ENCODE measurements at places on chromosomes 4 and X. TPM values are rescaled to one million over a fixed set of nuclear protein-coding genes. Genes with fewer than 3 reads are reported as not detected.

DNA sequence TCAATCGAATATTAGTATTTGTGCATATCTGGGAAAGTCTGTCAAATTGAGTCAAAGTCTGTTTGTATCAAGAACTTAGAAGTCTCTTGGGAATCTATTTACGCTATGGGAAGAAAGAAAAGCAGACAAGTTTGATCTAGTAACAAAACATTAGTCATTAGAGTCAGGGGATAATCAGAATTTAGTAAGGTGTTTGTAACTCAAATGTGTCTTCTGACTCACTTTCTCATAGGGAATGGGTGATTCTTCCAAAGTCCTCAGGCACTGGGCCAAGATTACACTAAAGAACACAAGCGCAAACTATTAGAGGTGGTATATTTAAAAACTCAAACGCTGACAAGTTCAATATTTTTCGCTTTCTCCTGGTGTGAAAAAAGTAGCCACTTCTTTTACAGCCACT, 926.5 kb downstream of the PDHA2 start:
- no peaks in the 10 kb centered on the region for H3K4me1 ChIP-seq
- no peak for DNase-seq
- no peak overlapping the region for H3K27ac ChIP-seq

GRCh38 chr4:56255820-56256219, 131.5 kb downstream of the AASDH start:
- H3K27ac ChIP-seq, result no peak overlapping the region
- H3K4me3 ChIP-seq, result no peak overlapping the region
- 0 out of 2 replicates have a peak, but pooled peaks cover 2% of the 10 kb centered on the region for H3K4me1 ChIP-seq
- DNase-seq, result no peak

DNA sequence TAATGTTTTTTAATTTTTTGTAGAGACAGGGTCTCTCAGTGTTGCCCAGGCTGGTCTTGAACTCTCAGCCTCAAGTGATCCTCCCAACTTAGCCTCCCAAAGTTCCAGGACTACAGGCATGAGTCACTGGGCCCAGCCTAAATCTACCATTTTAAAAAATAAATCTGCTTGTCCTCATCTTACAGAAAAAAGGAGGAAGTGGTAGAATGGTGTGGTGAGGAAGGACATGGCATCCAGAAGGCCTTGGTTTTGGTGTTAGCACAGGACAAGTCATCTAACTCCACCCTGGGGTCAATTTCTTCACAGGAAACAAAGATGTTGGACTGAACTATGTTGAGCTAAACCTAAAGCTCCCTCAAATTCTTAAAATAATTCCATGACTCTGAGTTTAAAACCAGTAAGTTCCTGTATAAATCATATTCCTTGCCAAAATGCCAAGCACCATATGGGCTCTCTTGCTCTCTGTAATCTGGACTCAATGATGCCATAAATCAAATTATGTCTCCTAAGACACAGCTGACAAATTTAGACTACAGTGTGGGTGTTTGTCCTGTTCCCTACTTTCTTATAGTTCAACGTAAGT, 253.9 kb upstream of the NOCT start:
- H3K4me3 ChIP-seq, result no peak overlapping the region
- DNase-seq, result no peak
- H3K36me3 ChIP-seq, result no peaks in the 10 kb centered on the region
- peaks cover 4% of the 10 kb centered on the region for H3K4me1 ChIP-seq
- no peaks in the 10 kb centered on the region for H3K27me3 ChIP-seq

DNA sequence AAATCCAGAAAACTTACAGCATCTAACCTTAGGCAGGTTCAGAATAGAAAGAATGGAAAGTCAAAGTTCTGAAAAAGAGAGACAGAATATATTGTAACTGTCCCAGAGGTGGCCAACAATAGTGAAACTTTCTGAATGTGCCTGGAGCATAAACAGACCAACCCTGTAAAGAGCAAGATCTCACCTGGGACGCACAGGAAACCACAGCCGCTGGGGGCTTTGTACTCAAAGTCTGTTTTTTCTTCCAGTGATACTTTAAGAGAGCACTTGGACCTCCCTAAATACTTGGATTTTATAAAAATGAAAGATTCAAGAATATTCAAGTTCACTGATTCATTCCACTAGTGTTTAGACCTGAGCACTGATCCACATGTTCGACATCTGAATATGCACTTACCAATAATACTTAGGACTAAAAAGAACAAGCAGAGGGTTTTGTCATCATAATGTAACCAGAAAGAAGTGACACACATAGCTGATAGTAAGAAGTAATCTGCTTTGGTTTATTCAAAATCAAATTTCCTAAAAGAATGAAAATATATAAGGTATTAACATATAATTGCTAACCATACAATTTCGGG, 35.3 kb downstream of the ARAP2 start:
- DNase-seq, result no peak
- H3K27ac ChIP-seq, result no peak overlapping the region
- H3K27me3 ChIP-seq, result no peaks in the 10 kb centered on the region
- no peak overlapping the region for H3K4me3 ChIP-seq

The PDE6B gene
- 4.5 TPM for total RNA-seq

DNA sequence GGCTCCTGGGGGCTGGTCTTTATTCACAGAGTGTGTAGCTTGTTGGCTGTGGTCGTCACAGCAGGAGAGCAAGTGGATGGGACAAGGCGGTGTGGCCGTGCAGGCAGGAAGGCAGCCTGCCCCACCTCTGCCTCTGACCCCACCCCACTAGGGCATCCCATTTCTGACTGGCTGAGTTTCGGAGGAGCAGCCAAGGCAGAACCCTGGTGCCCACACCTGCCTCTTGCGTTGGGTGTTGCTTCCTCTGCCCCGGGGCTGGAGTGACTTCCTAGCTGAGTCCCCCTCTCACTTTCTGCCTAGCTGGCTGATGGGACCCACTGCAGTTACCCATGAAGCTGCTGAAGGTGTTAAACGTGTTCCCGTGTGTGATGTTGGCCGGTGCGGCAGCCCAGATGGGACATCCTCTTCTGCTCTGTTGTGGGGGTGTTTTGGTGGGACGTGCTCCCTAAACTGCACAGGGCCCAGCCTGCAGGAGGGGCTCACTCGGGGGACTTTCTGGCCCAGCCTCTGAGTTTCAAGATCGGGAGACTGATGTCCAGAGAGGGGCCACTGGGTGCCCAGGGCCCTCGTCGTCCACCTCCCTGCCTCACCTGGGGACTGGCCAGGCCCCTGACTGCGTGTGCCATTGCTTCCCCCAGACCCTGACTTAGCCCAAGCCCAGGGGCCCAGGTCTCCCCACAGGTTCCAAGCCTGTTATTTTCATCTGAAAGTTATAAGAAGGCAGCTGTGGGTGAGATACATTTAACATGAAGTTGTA, 101.5 kb downstream of the PSAPL1 start:
- DNase-seq, result no peak
- no peak overlapping the region for H3K27ac ChIP-seq
- peaks cover 4% of the 10 kb centered on the region for H3K4me1 ChIP-seq
- no peaks in the 10 kb centered on the region for H3K27me3 ChIP-seq
- no peak overlapping the region for H3K4me3 ChIP-seq
- no peaks in the 10 kb centered on the region for H3K36me3 ChIP-seq

GRCh38 chr4:181825564-181825963, 417.6 kb upstream of the TENM3 start:
- H3K27me3 ChIP-seq, result no peaks in the 10 kb centered on the region
- H3K36me3 ChIP-seq, result no peaks in the 10 kb centered on the region
- no peak for DNase-seq
- peaks cover 16% of the 10 kb centered on the region for H3K4me1 ChIP-seq
- no peak overlapping the region for H3K4me3 ChIP-seq

- H3K4me3 ChIP-seq, result no peak overlapping the region
- no peaks in the 10 kb centered on the region for H3K36me3 ChIP-seq
- peaks cover 12% of the 10 kb centered on the region for H3K4me1 ChIP-seq
- peak; percentile 95 for DNase-seq
- no peaks in the 10 kb centered on the region for H3K27me3 ChIP-seq
- H3K27ac ChIP-seq, result peak overlapping the region; percentile 84
Observed at GRCh38 chr4:122783301-122784215, 43.1 kb upstream of the FGF2 start.

DNA sequence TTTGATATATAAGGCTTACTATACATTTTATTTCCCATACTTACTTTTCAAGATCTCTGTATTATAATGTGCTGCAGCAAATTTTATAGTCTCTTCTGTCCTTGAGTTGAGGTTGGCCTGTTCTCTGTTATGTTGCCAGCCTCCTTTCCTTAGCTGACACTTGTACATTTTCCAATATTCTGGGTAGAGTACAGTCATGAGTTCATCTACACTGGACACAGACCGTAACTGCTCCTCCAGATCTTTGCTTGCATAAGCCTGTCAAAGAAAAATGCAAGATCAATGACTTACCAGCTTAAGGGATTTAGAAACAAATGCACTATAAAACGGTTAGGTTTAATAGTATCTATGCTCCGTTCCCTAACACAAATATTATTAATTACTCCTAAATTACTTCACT, 63.2 kb downstream of the VEGFC start:
- no peaks in the 10 kb centered on the region for H3K4me1 ChIP-seq
- H3K36me3 ChIP-seq, result no peaks in the 10 kb centered on the region
- no peaks in the 10 kb centered on the region for H3K27me3 ChIP-seq
- no peak overlapping the region for H3K4me3 ChIP-seq
- DNase-seq, result no peak

DNA sequence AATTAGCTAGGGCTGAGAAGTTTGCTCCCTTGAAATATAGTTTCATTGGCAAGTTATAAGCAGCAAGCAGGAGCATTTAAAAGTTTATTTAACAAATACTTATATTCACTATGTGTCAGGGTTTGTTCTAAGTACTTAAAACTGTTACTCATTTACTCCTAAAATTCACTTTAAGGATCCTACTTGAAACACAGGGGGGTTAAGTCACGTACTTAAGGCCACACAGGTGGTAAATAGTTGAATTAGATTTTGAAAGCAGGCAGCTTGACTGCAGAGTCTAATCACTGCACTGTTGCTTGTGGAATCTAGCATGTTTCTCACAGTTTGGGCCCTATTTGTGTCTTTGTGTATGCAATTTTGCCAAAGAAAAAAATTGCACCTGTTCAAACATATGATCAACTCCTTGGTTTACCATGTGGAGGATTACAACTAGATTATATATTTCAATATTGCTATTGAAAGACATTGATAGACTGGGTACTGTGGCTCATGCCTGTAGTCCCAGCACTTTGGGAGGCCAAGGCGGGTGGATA, 7.6 kb downstream of the SGMS2 start:
- H3K27ac ChIP-seq, result no peak overlapping the region
- H3K27me3 ChIP-seq, result peaks cover 9% of the 10 kb centered on the region
- H3K4me3 ChIP-seq, result no peak overlapping the region
- no peaks in the 10 kb centered on the region for H3K36me3 ChIP-seq
- no peak for DNase-seq

DNA sequence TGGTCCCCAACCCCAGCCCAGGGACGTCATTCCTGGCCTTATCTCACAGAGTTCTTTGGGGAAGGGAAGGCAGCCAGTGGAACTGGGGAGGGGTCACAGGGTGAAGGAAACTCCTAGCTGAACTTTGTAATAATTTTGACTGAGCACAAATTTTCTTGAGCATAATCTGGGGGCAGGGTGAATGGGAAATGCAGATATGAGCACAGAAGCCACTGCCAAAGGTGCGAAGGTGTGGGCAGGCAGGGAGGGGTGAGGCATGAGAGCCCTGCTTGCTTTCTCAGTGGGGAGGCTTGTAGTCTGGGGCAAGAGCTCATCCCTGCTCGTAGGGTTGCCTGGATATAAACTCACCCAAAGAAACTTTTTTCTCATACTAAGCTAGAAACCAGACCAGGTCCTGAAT, 34.9 kb downstream of the MGAT4D start:
- H3K4me3 ChIP-seq, result no peak overlapping the region
- H3K27ac ChIP-seq, result no peak overlapping the region
- no peak for DNase-seq

The PNMA6A gene
- total RNA-seq, result 5.7 TPM

The SPANXA2 gene
- not detected for total RNA-seq

The KLF8 gene
- 9.8 TPM for total RNA-seq

DNA sequence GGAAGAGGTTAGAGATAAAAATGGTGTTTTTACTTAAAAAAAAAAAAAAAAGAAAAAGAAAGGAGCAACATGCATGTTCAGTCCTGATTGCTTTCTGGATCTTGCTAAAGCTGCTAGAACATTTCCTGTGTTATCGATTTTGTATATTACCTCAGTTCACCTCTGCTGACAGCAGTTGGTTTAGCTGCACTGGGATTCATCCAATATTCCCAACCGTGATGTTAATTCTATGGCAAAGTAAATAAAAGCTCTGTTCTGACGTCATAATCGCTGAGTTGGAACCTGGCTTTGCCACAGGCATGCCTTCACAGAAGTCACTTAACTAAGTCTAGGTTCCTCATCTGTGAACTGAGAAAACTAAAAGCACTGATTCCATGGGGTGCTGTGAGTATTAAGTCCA, 90.7 kb upstream of the SORBS2 start:
- H3K27ac ChIP-seq, result no peak overlapping the region
- no peaks in the 10 kb centered on the region for H3K36me3 ChIP-seq
- H3K27me3 ChIP-seq, result no peaks in the 10 kb centered on the region
- H3K4me3 ChIP-seq, result no peak overlapping the region

DNA sequence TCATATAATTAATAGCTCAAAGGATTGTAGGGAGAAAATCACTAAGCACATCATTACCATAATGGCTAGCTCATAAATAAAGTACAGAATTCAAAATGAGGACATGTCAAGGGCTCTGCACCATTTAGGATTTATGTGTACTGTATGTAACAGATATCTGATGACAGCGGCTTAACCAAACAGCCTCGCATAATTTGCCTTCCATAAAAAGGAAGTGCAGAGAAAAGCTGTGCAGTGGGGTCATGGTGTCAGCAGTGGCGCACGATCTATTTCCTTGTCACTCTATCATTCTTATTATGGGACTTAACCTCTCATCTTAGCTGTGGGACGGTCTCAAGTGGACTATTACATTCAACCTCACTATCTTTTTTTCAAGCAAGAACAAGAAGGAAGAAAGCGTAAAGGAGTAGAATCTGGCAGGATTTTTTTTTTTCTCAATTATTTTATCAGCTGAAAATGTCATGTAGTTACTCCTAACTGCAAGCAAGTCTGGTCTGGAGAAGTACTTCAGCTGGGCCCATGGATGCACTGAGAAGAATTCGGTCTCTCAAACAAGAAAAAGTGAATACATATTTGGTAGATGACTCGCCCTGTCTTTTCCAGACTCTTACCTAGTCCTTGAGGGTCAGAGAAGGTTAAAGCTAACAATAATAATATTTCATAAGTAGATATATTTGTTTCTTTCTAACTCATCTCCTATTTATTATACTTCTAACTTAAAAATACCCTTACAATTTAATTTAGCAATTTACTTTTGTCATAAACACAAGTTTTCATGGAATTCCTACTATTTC, 94.6 kb downstream of the COX18 start:
- no peak overlapping the region for H3K4me3 ChIP-seq
- H3K4me1 ChIP-seq, result no peaks in the 10 kb centered on the region
- no peaks in the 10 kb centered on the region for H3K36me3 ChIP-seq
- no peak overlapping the region for H3K27ac ChIP-seq

Measured in H1 (cell line).